NCI-H2029 treated with DMSO at 0.1 percent for 48 hours (cell line): ENCODE measurements at places on chromosomes 1 and 21.

DNA sequence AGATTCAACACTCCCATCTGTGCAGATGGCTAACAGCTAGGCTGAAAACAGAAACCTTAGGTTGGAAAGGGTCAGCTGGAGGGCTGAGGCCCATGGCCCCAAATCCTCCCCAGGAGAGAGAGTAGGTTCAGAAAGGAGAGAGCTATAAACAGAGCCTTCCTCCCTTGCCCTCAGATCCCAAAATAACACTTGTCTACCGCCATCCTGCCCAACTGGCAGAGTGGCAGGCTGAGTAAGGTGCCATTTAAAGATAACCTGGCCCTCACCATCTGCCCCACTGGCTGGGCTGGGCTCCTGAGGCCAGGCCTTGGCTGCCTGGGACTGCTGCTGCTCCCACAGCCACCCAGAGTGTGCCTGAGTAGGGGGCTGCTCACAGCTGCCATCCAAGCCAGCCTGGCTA, 4.3 kb upstream of the SHISA4 start:
- DNase-seq, result no peak

DNA sequence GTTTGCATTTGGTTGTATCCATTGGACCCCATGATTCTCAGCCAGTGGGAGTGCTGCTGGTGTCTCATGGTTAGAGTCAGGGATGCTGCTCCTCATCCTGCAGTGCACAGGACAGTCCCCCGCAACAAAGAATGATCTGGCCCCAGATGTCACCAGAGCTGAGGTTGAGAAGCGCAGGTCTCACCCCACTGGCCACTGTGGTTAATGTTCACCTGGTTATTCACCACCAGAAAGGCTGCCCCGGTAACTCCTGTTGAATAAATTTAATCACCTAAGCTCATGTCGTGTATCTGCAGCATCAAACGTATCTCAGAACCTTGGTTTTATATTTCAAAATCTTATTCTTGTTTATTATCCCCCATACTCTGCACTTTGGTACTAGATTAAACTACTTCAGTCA, 75.8 kb downstream of the ATP5PO start:
- no peak for DNase-seq

DNA sequence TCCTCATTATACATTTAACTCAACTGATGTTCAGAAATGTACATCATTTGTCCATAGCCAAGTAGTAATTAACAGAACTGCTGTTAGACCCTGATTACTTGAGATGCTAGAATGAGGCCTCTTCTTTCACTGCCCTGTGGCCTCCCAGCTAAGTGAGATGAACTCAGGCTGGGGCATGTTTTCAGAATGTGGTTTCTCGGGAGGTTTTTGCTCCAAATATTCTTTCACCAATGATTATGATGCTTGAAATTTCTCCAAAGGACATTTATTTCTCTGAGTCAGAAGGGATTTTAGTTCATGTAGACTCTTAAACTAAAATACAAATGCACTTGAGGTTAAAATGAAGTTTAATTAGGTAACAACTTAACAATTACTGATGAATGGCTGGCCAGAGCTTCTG, 34.6 kb upstream of the ADAMTS5 start:
- DNase-seq, result no peak

DNA sequence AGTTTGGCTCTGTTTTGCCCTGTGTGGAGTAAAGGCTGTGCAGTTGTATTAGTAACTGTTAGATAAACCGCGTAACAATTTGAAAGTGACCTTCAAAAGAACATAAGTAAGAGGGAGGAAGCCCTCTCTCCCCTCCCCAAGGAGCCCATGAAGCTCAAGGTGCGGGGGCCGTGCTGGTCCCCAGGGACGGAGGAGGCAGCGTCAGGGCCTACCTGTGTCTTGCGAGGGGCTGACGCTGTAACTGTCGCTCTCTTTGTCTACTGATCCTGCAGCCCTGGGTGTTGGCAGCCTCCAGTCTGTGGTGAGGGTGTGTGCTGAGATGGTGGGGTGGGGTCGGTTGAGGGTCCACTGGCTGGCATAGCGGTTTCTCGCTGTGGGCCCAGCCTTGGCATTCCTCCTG, 176.6 kb downstream of the PCP4 start:
- no peak for DNase-seq

GRCh38 chr1:150777544-150777943, 12.0 kb upstream of the CTSS start:
- no peak for DNase-seq

DNA sequence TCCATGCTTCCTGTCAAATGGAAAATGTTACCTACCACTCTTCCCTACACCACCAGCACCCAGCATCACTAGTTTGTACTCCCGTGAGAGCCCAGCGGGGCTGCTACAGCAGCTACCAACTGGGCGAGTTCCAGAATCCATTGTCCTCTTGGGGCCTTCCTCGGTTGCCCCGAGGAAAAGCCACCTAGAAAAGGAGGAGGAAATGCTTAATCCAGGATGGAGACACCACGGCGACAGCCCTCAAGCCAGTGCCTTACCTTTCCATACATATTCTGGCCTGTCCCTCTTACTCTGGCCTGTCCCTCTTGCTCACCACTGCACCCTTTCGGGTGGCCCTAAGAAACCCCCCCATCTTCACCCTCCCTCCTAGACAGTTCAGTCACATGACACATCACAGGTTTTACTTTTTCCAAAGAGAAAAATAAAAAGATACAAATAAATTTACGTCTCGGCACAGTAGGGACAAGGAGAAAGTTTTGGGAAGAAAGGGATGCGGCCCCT, 478 bp downstream of the RIT1 start:
- no peak for DNase-seq

- DNase-seq, result no peak
Measured at GRCh38 chr21:32578107-32578691, 7.1 kb downstream of the TCP10L start.

GRCh38 chr1:219906924-219907771, 21.2 kb downstream of the SLC30A10 start:
- DNase-seq, result no peak

- no peak for DNase-seq
Measured at GRCh38 chr1:33867684-33868083, 3.8 kb downstream of the HMGB4 start.

- DNase-seq, result no peak
Measured at GRCh38 chr1:116983678-116984077, 17.9 kb upstream of the CD101 start.

GRCh38 chr1:63322114-63322943, at the start of gene FOXD3:
Gene FOXD3 (plus strand): TSS chr1:63322567. CDS start chr1:63323059, 492 bp downstream.
- DNase-seq, result peak; percentile 34

GRCh38 chr1:162663086-162663485, 30.8 kb downstream of the DDR2 start:
- DNase-seq, result no peak

DNA sequence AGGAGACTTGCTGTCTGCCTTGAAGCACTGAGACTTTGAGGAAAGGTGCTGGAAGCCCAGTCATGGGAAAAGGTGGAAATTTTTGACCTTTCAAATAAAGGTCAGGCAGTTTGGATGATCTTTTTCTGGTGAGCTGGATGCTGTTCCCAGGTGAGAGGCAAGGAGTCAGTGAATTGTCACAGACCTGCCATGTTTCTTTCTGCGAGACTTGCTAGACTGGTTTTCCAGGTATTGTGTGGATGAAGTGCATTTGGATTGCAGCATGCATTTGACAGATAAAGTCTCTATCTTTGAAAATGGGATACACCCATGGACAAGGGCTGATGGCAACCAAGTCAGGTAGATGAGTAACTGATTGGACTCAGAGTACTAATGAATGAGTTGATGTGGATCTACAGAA, 65.7 kb upstream of the NHLH2 start:
- DNase-seq, result no peak

GRCh38 chr1:27099135-27099586, 55.8 kb downstream of the SLC9A1 start:
- DNase-seq, result peak; percentile 8

DNA sequence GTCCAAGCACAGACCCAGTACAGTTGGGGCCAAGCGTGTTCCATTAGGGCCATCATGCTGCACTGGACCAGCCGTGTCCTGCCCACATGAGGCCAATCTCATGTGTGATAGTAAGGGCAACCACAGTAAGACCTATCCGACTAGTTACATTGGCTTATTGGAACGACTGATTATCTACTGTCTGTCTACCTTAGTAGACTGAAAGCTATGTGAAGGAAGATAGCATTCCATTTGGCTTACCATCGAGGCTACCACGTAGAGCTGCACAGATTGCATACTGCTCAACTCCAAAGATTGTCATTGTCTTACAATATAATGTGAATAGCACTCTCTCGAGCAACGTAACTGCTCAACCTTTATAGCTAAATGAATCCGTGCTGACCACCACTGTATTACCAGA, 10.6 kb downstream of the PTGER3 start:
- DNase-seq, result no peak

DNA sequence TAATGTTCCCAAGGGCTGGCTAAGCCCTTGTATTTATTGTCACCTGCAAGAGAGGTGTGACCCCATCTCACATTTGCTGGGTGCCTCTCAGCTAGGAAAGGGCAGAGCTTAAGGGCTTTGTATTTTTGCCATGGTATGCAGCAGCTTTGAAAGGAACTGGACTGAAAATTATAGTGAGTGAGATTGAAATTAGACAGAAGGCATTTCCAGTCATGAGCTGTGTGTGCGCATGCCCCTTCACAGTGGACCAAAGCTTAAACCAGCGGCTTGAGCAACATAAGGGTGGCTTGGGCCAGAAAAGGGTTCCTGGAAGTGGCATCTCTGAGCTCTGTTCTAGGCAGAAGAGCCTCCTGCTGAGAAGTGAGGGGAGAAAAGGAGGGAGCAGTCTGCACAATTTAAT, 19.8 kb downstream of the MYOG start:
- no peak for DNase-seq

- no peak for DNase-seq
Measured at GRCh38 chr1:214316593-214316992, 35.6 kb downstream of the SMYD2 start.
